ENCODE measurements at places on chromosomes 2 and 18.

DNA sequence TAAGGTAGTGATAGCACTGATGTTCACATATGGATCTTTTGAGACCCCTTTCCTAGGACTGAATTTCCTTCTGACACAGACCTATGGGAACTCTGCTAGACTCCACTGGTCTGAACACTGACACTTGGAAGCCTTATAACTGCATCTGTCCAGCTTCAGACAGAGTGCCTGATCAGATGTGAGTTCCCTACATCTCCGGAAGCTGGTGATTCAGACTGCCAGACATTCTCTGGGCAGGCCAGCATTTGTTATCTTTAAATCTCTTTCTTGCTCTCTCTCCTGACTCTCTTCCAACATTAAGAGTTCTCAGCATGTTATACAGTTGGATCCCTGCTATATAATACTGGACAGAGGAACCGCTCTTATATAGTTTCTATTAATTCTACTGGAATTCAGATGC, 408.5 kb downstream of the ZEB2 start:
- DNase-seq = no peak

- no peak for DNase-seq
These were observed 19.8 kb downstream of the MC2R start for GRCh38 chr18:13895505-13896033.

DNA sequence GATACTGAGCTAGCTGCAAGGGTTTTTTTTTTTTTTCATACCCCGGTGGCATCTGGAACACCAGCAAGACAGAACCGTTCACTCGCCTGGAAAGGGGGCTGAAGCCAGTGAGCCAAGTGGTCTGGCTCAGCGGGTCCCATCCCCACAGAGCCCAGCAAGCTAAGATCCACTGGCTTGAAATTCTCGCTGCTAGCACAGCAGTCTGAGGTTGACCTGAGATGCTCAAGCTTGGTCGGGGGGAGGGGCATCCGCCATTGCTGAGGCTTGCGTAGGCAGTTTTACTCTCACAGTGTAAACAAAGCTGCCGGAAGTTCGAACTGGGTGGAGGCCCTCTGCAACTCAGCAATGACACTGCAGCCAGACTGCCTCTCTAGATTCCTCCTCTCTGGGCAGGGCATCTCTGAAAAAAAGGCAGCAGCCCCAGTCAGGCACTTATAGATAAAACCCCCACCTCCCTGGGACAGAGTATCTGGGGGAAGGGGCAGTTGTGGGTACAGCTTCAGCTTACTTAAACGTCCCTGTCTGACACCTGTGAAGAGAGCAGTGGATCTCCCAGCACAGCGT, 5.1 kb upstream of the MIB1 start:
- DNase-seq = no peak

DNA sequence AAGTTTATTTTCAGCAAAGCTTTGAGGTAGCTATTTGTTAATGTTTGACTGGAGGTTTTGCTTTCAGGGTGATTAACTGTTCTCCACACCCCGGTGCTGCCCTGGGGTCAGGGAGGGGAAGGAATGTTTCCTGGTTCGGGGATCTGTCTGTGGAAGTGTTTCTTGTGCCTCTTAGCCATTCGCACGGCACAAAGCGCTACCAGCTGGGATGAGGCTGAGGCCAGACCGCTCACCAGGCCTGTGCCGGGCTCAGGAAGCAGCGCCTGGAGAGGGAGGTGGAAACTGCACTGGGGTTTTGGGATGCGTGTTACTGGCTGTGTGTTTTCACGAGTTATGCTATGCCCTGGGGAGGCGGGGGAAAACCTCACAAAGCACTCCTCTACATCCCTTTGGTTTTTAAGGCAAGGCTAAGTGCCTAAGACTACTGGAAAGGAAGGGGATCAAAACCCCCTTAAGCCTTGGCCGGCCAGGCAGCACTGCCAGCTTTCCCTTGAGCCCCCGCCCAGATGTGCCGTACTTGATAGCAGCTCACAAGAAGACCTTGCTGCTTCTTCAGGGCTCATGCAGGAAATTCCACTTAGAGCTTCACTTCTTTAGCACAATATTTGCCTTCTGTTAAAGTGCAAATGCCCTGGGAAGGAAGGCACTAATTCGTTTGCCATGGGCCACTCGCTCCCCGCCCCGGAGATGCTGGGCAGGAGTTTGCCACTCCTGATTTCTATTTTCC, 65.7 kb upstream of the CNGA3 start:
- DNase-seq = no peak

GRCh38 chr2:48454504-48454903, 75.5 kb upstream of the STON1 start:
- no peak for DNase-seq

DNA sequence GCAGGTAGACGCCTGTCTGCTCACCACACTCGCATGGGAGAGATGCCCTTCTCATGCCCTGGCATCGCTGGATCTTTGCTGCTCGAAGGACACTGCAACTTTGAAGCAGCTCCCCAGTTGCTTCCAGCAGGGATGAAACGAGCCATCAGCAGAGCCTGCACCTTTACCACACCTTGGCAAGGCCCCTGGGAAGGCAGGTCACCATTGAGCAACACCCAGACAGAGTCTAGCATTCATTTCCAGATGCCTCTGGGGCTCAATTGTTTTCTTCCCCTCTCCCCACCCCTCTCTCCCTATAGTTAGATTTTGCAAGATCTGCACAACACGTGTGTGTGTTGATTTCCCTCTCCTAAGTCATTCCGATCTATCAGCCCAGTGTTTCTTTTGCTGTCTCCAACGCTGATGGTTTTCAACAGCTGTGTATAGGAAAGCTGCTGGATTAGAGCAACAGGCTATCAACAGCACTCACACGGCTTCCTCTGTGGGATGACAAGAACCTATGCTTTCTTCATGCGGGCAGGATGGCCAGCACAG, 25.6 kb upstream of the INHBB start:
- DNase-seq = no peak

- no peak for DNase-seq
These were observed 408.1 kb downstream of the THSD7B start for GRCh38 chr2:137173463-137173862.

- DNase-seq = no peak
These were observed 630.5 kb upstream of the FANCL start for GRCh38 chr2:58871469-58872142.

- no peak for DNase-seq
These were observed 1.2 kb upstream of the HES6 start for GRCh38 chr2:238240757-238241711.

GRCh38 chr2:196927376-196928225, 1.1 kb upstream of the PGAP1 start:
- DNase-seq = peak; percentile 60

DNA sequence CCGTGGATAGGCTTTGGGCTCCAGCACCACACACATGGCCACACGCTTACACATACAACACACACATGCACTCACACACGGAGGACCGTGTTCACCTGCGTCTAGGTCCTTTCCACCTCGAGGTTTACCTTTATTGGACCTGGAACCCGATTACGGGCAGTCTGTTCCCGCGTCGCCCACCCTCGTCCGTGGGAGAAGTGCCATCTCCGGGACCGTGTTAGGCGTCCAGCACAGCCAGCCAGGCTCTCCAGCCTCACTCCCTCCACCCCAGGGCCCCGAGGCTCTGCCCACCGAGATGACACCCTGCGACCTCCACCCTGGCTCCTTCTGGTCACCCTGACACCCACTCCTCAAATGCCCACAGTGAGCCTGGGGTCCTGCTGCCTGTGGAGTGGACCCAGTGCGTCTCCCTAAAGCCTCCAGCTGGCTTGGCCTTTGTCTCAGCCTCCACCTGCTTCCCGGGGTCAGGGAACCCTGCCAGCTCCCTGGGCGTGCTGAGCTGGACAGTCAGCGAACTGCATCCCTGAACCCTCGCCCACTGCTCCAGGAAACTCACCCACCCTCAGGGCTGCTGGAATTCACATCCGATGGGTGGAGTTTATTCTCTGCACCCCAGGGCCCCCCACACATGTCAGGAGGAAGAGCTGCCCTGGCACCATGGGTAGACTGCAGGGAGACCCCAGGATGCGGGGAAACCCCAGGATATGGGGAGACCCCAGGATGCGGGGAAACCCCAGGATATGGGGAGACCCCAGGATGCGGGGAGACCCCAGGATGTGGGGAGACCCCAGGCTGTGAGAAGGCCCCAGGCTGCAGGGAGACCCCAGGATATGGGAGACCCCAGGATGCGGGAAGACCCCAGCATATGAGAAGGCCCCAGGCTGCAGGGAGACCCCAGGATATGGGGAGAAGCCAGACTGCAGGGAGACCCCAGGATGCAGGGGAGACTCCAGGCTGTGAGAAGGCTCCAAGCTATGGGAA, 33.0 kb downstream of the ADI1 start:
- DNase-seq = no peak

GRCh38 chr2:86249579-86250391, 50.5 kb downstream of the MRPL35 start:
- DNase-seq = no peak

GRCh38 chr2:60407398-60407797, 146.1 kb downstream of the BCL11A start:
- DNase-seq = no peak

GRCh38 chr2:100739735-100740432, 80.1 kb upstream of the NPAS2 start:
- DNase-seq = no peak

- DNase-seq = no peak
These were observed 92.5 kb upstream of the LRP1B start for GRCh38 chr2:142223309-142223708.

- no peak for DNase-seq
These were observed 105.7 kb upstream of the GPC1 start for GRCh38 chr2:240329778-240330177.

- no peak for DNase-seq
These were observed 31.3 kb downstream of the POU3F3 start for GRCh38 chr2:104885119-104885782.

DNA sequence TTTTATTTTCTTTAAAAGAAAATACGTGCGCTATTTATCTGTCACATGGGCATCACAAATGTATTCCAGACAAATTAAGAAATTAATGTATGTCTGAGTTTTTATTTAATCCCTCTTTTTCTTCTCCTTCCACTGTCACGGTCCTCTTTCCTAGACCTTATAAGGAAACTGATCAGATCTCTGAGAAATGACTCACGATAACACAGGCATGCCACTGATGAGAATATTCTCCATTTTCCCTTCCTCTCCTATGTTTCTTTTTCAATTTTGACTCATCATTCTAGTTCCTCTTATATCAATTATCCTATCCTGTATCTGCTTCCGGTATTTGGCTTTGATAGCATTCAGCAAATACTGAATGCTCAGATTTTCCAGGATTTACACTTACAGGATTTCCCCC, 121.8 kb downstream of the DSC3 start:
- no peak for DNase-seq

DNA sequence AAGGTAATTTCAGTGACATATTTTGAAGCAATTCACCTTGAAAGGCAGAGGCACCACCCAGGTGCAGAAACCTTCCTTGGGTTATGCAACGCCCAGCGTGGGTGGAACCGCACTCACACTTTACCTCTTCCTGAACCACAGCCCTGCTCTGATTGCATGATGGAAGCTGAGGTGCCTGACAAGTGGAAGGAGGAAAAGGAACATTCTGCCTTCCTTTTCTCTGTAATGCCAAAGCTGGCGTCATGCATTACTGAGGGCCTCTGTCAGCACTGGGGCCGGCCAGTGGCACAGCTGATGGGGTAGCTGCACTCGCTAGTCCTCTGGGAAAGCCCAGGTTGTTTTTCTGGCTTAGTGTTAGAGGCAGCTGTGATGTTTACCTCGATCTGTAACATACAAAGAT, 266.5 kb downstream of the NEDD4L start:
- DNase-seq = no peak

GRCh38 chr18:46247942-46248341, 143.8 kb downstream of the HAUS1 start:
- no peak for DNase-seq

- no peak for DNase-seq
These were observed 284.4 kb downstream of the RBM43 start for GRCh38 chr2:150977296-150977695.

DNA sequence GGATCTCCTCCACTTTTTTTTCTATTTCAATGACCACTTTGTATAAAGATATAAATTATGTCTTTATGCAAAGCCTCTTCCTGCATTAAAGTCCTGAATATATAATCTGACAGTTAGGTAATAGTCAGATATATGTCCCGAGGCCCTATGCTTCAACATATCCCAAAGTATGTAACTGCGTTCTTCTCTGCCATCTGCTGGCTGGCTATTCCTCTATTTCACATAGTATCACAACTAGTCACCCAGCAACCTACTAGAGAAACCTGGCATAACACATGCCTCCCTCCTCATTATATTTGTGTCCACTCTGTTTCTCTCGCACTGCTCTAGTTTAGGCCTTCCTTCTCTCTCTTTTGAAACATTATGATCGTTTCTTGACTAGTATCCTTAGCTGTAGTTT, 640.8 kb downstream of the DPP10 start:
- DNase-seq = peak; percentile 31

- no peak for DNase-seq
These were observed 440.9 kb upstream of the UBE2E3 start for GRCh38 chr2:180539541-180539940.

Measured in globus pallidus (tissue), 1 donor.